ENCODE measurements at places on chromosomes 3 and 15.

GRCh38 chr15:99606646-99607045 lies 40.9 kb downstream of the MEF2A start:
- DNase-seq, result no peak

DNA sequence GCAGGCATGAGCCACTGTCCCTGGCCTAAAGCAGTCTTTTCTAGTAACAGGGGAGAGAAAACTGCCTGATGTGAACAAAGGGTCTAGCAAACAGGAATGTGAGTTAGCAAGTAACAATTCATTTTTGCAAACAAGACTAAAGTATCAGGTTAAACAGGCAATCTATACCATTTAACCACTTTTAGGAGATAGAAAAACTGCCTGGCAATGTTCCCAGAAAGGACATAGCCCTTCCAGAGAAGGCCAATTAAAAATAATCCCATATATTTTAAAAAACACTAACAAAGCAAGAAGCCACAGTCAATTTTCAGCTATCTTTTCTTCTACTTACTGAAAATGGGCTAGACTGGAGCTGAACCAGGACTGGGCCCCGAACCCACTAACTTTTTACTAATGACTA lies 6.3 kb downstream of the RBSN start:
- no peak for DNase-seq

DNA sequence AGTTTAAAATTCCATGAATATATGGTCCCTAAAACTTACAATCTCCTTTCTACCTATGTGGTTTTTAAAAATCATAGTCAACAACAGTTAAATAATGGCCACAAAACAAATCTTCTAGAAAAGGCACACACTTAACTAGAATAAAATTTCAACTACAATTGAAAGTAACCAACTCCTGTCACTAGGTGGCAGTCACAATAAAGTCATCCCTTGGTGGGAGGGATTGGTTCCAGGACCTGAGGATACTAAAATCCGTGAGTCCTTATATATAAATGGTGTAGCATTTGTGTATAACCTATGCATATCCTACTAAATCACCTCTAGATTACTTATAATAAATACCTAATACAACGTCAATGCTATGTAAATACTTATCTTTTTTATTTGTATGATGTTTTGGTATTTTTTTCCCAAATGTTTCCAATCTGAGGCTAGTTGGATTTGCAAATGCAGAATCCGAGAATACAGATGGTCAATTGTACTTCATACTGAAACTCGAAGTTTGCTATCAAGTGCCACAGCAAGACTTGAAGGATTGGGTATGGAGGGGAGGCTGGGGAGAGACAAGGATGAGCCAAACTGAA lies 172.6 kb downstream of the FMN1 start:
- peak; percentile 67 for DNase-seq

GRCh38 chr3:142117056-142117851 lies 32.1 kb downstream of the TFDP2 start:
- DNase-seq, result no peak

GRCh38 chr3:194718079-194718478 lies 32.4 kb downstream of the FAM43A start:
- DNase-seq, result no peak

- DNase-seq, result no peak
These were observed 21.1 kb downstream of the TFRC start for GRCh38 chr3:196060834-196061233.

- no peak for DNase-seq
These were observed 223.1 kb upstream of the CNTN6 start for GRCh38 chr3:869734-870133.

- DNase-seq, result peak; percentile 46
These were observed 25.4 kb downstream of the COMMD2 start for GRCh38 chr3:149726716-149727407.

GRCh38 chr3:123307064-123307463 lies 105.3 kb downstream of the SEC22A start:
- no peak for DNase-seq

DNA sequence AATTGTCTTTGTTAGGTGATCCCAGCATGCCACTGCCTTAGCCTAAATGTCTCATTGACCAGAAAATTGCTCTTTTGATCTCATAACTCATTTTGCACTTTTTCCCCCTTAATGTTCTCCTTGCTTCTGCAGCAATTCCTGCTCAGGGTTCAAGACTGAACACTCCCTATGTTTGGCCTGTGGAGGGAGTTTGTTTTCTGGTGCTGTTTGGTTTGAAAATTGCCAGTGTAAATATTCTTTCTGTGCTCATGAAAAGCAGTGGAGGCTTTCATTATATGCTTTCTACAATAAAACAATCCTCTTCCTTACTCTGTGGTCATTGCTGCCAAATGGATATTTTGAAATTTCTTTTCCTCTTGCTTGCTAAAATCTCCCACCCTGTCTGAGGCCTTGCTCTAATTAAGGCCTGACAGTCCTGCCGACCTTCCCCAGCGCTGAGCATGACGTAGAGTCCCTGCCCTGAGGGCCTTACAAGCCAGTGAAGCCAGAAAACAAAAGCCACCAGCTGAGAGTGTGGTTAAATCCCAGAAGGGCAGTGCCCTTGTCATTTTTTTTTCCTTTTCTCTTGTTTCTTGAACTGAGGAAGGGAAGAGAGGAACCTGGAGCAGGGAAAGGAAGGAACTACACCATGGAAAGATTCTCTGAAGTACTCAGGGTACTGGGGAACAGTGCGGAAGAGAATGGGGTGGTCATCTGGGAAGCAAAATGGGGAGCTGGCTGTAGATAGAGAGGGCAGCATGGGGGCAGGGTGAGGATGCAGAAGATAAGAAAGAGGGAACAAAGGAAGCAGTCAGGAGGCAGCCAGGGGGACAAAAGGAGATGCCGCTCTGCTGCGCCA lies 24.8 kb downstream of the ZBTB38 start:
- DNase-seq, result peak; percentile 63

DNA sequence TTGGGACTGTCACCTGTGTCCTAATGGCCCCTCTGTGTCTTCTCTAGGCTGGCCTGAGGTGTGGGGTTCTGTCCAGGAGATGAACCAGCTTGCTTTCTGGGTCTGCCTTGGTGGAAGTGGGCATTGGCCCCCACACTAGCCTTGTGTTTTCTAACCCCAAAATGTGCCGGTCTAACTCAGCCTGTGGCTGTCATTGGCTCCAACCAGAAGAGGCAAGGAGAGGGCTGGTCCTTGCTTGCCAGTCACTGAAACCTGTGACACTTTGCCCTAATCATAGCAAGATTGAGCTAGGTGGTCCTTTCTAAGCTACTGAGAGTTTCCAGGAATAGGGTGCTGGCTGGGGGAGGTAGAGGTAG lies 2.2 kb downstream of the C15orf39 start:
- no peak for DNase-seq

DNA sequence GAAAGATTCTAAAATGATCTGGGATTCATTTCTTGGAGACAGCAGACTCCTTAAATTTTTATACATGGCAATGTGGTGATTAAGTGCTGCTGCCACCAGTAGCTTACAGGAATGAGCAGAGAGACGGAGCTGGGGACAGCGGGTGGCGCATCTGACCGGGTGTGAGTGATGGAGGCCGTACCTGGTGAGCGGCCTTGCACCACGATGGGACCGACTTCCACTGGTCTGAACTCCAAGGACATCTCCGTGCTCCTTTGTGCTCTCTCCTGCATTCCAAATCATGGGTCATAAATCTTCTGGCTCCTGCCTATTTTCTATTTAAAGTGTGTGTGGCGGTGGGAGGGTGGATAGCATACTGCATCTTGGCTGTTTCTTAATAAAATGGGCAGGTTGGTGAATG lies 262.6 kb downstream of the ABHD5 start:
- DNase-seq, result no peak

DNA sequence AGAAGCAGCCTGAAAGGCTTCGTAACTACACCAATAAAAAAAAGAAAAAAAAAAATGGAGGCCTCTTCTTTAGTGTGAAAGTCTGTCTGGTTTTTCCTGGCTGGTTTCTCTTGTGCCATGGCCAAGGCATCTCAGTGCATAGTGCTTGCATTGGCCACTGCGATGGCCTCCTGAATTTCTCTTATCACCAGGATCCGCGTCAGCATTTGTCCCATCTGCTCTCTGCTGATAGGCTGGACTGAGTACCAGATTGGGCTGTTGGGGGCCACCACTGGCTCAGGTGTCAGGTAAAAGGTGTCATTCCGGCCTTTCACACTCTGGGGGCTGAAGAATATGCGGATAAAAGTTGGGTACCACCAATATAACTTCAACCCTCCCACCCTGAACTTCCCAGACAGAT lies 1.1 kb upstream of the IMPDH2 start:
- DNase-seq, result no peak

DNA sequence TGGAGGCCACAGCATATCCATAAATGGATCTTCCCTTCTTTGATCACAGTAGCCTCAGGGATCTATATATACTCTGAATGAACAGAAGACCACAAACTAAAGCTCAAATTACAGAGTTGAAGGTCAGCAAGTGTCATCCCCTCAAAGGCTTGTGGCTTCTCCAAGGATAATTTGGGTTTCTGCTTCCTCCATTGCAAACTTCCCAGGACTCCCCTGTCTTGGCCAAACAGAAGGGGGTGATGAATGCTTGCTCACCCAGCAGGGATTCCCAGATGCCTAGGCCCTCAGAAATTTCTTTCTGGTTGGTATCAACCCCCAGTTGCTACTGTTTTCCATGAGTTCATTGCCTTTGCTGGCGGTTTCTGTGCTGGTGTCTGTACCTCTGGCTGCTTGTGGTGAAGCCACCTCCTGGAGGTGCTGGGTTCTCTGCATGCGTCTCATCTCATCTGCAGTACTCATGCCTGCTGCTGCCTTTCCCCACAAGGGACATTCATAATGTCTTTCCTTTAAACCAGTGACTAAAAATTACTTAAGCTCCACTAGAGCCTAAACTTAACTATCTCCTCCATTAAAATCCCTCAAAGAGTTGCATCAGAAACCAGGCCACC lies 17.7 kb downstream of the ENTPD3 start:
- DNase-seq, result peak; percentile 7

- peak; percentile 20 for DNase-seq
These were observed 1.7 kb downstream of the EPB42 start for GRCh38 chr15:43218908-43219706.

- DNase-seq, result peak; percentile 57
These were observed 65.9 kb downstream of the CACNA2D3 start for GRCh38 chr3:54188176-54188791.

DNA sequence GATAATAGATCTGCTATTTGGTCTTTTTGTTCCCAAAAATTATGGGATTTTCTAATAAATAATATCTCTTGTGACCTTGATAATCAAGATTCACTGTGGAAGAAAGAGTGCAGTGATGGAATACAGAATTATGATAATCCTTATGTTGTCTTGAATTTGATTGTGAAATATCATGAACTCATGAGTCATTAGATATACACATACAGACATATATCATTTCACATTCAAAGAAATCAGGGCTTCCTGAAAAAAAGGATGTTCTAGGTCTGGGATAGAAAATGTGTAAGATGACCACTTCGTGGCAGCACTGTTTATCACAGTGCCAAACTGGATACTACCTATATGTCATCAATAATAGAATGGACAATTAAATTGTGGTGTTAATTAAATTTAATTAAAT lies 97.7 kb downstream of the DPH6 start:
- DNase-seq, result peak; percentile 50

DNA sequence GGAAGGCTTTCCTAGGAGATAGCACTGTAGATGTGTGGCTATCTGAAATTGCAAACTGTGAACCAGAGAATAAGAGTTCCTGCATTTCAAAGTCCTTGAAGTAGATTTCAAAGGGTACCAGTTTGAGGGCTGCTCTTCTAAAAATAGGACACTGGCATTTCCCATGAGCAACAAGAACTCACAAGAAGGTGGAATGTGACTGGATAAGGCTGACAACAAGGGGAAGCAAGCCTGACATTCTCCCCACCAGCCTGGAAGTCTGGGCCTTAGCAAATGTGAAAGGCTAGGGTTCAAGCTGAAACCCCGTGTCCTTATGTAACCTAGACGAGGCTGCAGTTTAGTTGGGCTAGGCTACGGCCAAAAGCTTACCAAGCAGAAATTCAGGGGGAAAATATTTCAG lies 18.7 kb upstream of the TJP1 start:
- DNase-seq, result no peak

DNA sequence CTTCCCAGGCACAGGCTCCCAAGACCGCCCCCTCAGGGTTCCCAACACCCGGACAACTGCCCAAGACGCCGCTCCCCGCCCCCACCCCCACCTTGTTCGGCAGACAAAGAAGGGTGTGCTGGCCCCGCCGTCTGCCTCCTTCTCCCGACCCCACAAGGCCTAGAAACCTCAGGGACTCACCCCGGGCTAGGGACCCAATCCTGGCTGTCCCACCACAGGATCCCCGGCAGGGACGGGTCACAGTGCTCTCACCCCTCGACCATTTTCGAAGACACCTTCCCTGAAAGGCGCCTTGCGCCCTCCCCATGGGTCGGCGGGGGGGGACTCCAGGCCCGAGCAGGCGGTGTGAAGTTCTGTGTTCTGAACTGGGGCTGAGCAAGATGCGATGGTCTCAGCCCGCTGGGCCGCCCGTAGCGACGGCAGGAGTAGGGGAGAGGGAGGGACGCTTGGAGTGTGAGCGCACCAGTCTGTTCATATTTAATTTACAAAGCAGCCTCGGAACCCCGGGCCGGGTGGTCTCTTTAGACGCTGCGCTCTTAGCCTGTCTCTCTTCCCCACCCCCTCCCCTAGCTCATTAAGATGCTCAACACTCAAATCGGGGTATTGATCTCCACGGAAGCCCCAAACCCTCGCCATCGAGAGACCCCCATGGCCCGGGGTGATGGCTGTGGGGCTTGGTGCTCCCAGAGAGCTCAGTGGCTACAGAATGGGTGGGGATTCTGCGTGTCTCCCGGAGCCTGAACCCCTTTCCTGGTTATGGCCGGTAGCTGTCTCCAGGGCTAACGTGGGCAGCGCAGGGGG lies 1.4 kb upstream of the ISLR2 start:
- DNase-seq, result no peak

DNA sequence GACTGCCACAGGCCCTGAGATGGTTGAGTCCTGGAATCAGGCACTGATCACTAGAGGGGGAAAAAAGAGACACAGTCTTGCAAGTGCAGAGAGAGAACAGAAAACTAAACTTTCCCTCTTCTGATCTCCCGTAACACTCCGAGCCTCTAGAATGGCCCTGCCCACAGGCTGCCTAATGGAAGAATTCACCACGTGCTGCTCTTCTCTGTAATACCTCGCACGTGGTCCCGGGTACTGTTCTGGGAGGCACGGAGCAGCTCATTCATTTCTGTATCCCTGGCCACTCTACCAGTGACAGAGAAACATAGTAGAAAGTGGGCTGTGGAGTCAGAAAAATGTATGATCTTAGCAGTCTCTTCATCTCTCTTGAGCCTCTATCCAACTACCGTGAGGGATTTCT lies 30.4 kb downstream of the VGLL4 start:
- DNase-seq, result peak; percentile 50

- DNase-seq, result no peak
These were observed 65.7 kb downstream of the TMCC1 start for GRCh38 chr3:129827765-129828164.

- no peak for DNase-seq
These were observed 19.0 kb downstream of the RPL39L start for GRCh38 chr3:187120326-187120725.

GRCh38 chr3:64918989-64919388 lies 231.2 kb upstream of the ADAMTS9 start:
- no peak for DNase-seq

DNA sequence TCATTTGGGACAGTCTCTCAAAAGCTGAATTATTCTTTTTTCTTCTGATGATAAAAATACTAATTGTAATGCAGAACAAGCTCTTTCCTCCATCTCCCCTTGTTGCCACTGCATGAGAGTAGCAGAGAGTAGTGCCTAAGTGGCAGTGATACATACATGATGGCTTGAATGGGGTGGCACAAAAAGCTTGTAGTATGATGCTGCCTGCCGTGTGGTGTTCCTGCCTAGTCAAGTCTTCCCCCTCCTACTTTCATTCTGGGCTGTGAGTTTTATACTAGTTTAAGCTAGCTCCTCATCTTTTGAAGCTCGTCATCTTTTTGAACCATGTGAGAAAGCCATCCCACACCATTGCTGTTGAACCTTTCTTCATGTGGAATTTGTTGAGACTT lies 230.5 kb downstream of the NFKBIZ start:
- no peak for DNase-seq

All from fibroblast of skin of scalp (primary cell).